ENCODE measurements at places on chromosomes 4 and X.

GRCh38 chrX:30620980-30621618 is 32.1 kb upstream of the GK start:
- no peak for DNase-seq

DNA sequence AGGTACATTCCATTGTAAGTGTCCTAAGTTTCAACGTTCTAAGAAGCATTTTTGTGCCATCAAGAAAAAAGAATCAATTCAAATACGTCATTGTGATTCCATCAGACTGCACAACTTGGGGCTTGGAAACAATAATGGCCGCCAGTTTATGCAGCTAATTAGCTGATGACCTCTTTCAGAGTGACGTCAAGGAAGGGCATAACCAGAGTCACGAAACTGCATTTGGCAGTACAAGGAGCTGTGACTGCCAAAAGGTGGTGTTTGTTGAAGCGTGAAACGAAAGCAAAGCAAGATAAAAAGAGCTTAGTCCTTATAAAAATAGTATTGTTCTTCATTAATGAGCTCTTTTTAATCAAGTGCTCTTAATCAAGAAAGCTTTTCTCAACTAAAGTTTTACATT is 81.1 kb upstream of the SH3RF1 start:
- DNase-seq, result no peak

DNA sequence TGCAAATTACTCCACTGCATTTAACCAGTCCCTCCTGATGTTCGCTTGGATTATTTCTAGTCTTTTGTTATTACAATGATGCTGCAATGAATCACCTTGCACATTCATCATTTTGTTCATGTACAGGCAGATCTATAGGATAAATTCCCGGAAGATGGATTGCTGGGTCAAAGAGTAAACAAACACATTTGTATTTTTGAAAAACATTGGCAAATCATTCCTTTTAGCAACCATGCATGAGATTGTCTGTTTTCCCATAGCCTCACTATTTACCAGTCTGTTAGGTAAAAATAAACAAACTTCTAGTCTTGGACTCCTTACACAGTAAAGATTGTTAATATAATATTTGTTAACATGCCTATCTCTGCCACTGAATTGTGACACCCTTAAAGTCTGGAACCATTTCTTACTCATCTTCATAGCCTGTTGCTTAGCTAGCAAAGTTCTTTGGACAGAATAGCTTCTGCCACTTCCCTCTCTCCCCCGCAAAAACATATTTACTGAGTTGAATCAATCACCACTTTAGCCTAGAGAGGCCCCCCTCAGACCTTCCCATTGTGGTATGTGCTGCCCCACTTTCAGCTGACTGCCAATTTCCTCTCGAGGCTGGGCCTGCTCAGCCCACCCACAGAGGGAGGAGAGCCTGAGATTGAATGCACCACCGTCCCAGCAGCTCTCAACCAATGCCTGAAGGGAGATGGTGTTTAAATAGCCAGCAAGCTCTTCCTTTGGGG is 108.4 kb upstream of the ATXN3L start:
- no peak for DNase-seq

DNA sequence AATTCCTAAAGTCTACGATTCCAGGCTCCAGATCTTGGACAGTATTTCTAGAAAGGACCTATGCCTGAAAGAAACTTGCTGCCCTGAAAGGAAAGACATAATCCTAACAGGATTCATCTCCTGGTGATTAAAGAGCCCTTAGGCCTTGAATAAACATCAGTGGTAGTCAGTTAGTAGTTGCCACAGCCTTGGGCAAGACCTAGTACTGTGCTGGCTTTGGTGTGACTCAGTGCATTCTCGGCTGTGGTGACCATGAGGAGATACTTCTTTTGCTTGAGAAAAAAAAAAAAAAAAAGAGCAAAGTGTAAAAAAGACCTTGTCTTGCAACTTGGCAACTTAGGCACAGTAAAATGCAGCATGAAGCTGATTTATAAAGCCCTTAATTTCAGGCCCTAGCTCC is 188.2 kb downstream of the DCAF12L2 start:
- DNase-seq, result no peak

- DNase-seq, result no peak
Measured at GRCh38 chr4:84480082-84480481, 19.0 kb downstream of the NKX6-1 start.

DNA sequence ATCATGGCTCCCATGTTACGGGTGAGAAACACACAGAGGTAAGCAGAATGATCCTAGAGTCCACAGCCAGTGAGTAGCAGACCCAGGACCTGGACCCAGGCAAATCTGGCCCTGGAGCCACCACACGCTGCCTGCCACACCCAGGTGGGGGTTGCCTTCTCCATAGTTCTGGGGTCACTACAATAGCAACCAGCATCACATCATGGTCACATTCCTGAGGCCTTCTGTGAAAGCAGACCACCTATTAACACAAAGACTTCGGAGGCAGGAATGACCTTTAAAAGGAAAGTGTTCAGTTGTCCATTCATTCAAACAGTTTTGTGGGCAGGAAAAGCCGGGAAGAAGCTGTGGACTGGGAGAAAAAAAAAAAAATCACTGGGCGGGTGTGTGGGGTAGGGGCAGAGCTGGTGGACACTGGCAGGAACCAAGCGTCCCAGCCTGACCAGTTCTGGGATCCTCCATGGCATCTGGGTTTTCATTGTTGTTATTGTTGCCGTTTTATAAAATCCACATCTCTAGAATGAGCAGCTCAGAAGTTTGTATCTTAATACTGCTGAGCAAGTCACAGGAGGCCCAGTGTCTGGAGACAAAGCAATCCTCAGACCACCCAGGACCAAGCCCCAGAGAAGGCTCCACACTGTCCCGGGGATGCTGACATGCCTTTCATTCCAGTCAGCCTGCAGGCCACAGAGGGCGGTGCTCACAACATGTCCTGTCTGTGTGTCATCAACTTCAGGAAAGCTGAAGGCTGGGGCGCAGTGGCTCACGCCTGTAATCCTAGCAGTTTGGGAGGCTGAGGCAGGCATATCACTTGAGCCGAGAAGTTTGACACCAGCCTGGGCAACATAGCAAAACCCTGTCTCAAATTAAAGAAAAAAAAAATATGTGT is 67.0 kb downstream of the SEL1L3 start:
- DNase-seq, result no peak

DNA sequence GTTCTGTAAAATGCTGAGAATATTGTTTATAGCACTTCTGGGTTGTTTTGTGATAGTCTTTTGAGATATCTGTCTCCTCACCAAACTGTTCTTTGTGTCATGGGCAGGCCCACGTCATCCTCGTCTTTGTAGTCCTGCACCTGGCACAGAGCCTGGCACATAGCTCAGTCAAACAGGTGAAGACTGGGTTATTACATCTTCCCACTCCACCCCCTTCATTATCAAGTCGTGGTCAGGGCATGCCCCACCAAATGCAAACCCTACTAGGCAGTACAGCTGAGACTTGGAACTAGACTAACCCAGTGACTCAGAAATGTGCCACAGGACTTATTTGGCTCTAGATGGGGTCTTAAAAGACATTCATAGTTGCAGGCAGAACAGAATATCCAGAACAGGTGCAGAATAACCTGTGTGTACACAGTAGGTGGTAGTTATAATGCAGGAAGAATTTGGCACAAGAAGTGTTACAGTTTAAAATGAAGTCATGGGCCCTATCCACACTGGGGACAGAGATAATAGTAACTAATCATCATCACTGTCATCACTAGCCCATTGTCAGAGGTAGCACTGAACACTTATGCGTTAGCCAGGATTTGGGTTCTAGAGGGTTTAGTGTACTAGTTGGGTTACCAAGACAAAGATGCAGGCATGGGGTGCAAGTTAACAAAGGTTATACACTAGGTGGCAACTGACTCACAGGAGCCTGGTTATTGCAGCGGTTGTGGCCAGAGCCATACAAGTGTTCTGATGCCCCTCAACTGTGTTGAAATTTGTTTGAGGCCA is 74.9 kb downstream of the TBL1X start:
- no peak for DNase-seq

GRCh38 chr4:18844726-18845125 is 823.2 kb upstream of the LCORL start:
- no peak for DNase-seq

DNA sequence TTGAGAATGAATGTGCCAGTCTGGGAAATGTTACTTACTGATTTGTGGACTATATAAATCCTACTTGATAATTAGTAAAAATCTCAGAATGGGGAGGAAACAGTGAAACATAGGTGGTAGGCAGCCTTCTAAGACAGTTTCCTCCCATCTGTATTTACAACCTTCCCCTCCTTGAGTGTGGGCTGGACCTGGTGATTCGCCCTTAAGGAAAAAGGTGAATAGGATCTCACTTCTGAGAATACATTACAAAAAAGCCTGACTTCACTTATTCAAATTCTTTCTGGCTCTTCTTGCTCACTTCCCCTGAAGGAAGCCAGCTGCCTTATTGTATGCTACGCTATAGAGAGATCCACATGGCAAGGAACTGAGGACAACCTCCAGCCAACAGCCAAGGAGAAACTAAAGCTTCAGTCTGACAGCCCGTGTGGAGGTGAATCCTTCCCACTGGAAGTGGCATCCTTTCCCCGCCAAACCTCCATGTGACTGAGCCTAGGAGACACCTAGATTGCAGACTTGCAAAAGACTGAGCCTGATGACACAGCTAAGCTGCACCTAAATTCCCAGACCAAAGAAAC is 585.0 kb downstream of the STPG2 start:
- DNase-seq, result no peak

GRCh38 chr4:39054497-39054896 is 7.5 kb upstream of the KLHL5 start:
- DNase-seq, result no peak

DNA sequence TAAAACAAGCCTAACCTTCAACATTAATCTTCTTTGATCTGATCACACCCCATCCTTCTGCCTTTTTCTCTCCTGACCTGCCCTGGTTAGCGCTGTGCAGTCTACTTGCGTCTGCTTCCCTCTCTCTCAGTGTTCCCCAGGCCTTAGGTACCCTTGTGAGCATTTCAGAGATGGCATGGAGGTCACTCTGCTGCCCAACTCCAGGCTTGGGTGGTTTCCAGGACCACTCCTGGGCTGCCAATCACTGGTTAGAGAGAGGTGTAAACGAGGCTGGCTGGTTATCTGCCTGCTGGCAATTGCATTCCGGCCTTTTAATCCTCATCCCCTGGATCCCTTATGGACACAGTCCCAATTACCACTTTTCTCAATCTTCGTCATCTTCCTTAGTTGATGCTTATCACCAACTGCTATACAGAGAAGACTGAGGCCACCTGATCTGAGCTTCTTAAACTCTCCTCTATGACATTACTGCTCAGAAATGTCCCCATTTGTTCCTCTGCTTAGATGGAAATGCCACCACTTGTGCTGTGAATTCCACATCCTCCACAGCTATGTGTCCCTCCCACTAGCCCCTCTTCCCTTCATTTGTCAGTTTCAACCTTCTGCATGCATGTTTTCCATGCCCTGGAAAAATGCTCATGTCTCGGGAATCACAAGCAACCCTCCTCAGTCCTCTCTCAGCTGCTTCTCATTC is 29.0 kb upstream of the BCLAF3 start:
- DNase-seq, result no peak

DNA sequence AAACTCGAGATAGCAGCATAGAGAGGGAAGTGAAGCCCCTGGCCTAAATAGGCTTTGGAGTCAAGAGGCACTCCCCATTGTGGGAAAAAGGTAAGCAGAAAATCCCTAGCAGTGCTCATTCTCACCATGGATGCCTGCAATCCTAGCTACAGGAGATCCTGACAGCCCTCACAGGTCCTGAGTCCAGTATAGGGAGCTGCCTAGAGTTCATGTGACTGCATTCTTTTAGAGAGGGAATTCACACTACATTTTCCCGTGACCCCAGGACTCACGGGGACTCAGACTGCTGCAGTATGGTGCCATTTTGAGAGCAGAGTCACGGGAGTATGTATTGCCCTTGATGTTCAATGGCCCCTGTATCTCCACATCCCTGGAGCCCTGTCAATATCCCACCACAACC is 82.4 kb downstream of the MAGED1 start:
- DNase-seq, result no peak

GRCh38 chrX:84320614-84321013 is 132.6 kb upstream of the RPS6KA6 start:
- DNase-seq, result no peak

DNA sequence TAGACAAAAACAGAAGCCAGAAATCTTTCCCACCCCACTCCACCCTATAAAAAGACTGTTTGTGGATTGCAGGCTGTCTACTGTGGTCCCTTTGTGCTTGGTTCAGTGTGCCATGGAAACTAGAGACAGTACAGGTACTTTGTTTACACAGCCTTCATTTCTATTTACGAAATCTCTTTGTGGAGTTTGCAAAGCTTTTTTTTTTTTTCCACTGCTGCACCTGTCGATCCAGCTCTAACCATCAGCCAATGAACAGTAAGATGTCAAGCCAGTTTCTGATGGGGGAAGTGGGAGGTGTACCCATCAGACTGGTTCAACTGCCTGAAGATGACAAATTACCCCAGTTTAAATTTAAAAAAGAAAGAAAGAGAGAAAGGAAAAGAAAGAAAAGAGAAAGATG is 20.2 kb upstream of the LRBA start:
- DNase-seq, result no peak

DNA sequence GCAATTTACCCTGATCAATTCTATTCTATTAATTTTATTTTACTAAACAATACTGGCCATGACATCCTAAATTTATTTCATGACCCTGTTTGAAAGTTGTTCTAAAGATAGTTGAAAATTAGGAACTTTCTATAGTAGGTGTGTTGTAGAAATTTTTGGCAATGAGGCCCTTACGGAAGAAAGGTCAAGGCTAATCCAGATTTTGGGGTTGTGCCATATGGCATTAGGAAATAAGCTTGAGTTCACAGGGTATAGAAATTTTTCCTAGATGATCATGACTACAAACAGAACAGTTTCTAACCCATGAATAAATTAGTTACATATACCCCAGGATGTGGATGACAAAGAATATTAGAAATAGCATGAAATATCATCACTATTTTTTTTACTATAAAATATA is 7.8 kb upstream of the ALB start:
- no peak for DNase-seq

DNA sequence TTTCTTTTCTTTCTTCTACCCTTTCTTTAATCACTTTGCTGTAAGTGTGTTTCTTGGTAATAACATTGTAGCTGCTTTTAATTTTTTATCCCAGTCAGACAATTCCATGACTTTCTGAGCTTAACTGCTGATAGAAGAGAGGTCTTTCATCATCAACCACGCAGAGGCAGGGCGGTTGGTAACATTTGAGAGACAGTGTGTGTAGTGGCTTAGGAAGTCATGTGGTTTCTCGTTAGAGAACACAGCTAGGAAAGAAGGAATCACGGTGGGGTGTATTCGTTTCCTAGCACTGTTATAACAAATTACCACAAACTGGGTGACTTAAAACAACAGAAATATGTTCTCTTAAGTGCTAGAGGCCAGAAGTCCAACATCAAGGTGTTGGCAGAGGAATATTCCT is 11.5 kb downstream of the PRPS2 start:
- no peak for DNase-seq

GRCh38 chr4:182748283-182748682 is 168.9 kb downstream of the DCTD start:
- peak; percentile 6 for DNase-seq

DNA sequence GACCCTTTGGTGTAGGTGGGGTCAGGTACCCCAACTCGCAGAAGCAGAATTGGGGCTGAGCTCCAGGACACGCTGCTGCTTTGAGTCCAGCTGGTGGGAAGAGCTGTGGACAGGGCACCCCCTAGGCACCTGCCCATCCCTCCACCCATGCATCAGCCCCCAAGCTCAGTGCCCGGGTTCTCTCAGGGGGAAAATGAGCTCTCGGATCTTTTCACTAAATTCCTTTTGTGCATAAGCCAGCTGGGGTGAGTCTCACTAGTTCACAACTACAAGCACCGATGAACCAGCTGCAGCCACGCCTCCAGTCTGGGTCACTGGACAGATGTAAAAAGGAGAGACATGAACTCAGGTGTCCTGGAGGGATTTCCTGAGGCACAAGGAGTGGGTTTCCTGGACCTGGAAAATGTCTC is 286.8 kb downstream of the CRLF2 start:
- DNase-seq, result no peak

- DNase-seq, result no peak
Measured at GRCh38 chrX:53674581-53674980, 11.9 kb downstream of the HUWE1 start.

Data from head of caudate nucleus (tissue), 42 donors.